ENCODE measurements at places on chromosomes 6 and 20.

- no peak for DNase-seq
These were observed 140.9 kb downstream of the EYS start for GRCh38 chr6:65566117-65566516.

GRCh38 chr20:38046572-38046971 lies 13.0 kb downstream of the RPRD1B start:
- no peak for DNase-seq

DNA sequence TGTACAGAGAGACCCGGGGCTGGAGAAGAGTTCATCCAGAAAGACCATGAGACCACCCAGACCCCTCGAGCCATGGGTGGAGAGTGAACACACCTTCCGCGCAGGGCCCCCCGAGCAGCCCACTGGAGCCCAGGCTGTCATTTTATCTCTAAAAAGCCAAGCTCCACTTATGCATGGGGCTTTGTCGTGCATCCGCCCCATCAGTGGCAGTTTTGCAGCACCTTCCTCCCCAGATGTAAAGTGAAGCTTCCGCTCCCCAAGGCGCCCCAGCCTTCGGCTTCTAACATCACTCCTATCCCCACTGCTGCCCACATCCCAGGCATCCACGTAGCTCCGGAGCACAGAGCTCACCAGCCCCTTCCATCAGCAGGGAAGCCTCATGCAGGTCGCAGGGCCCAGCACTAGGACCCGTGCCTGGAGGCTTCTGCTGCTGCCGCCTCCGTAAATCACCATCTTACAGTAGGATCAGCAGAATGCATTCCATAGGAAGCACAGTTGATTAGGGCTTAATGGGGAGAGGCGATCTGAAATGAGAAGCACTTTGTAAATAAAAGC lies 301.1 kb downstream of the TAF4 start:
- no peak for DNase-seq

DNA sequence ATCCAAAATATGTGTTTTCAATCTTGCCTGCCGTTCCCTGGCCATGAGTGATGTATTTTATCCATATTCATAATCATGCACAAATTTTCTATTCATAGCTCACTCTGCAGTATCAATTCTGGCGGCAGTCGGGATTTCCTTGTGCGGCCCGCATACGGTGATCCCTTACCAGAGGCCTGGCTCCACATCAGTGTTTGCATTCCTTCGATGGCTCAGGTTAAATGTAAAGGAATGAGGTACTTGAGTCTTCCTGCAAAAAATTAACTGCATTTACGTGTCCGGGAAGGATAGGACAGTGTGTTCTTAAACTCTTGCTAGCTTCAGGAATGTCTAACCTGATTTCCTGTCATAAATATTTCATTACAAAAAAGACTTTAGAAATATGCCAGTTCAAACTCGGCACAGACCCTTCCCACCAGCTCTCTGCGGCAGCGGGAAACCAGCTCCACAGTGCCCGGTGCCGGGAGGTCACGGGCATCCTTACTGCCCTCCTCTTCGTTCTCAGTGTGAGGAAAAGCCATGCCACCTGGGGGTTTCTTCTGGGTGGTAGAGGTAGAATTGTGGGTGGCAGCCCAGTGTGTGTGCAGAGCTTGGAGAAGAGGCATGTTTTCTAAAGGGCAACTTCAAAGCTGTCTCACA lies 154.5 kb downstream of the MOXD1 start:
- peak; percentile 42 for DNase-seq

GRCh38 chr6:138196122-138196738 lies 22.1 kb downstream of the PBOV1 start:
- peak; percentile 40 for DNase-seq

- DNase-seq = no peak
These were observed at the start of gene NKX2-2 for GRCh38 chr20:21513881-21514540. TSS of gene NKX2-2 (minus strand) at chr20:21514064. CDS start at chr20:21513669, 395 bp downstream.

DNA sequence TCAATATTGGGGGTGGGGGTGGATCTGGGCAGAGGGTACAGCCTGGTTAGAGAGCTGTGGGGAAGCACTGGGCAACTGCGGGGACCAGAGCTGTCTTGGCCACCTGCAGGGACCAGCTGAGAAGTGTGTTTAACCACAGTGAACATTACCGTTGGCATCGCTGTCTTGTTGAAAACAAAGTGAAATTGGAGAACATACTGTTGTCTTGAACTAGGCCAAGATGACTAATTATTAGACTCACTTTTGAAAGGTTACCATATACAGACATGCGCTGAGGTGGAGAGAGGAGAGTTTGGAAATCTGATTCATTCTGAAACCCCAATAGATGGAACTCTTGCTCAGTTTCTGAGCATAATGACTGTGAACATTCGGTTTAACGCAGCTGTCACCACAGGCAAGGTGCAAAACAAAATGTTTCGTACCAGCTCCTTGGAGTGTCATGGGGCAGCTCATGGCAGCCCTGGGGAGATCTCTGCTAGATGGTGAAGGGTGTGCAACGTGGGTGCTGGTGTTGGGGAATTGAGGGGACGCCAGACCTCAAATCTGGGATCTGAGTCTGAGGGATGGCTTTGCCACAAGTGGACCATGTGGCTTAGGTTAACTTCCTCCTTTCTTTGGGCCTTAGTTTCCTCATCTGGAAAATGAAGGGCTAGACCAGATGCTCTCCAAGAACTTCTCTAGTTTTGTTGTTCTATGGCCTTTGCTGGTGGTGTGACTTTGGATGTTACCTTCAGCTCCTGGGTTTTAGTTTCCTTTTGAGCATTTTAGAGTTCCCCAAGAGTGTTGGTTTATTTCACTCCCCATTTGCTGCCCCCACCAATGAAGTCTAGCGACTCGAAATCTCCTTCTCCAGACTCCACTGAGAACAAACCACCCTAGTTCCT lies 24.6 kb upstream of the GTSF1L start:
- DNase-seq = peak; percentile 83

DNA sequence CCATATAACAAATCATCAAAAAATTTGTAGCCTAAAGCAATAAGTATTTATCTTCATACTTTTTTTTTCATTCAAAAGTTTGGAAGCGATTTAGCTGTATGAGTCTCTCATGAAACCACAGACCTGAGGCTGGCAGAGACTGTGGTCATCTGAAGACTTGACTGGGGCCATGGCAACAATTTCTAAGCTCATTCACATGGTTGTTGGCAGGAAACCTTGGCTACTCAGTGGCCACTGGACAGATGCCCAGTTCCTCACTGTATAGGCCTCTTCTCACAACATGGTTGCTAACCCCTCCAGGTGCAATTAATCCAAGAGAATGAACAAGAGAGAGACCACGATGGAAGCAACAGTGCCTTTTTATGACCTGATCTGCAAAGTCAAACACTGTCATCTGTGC lies 235.9 kb downstream of the BTBD3 start:
- no peak for DNase-seq

DNA sequence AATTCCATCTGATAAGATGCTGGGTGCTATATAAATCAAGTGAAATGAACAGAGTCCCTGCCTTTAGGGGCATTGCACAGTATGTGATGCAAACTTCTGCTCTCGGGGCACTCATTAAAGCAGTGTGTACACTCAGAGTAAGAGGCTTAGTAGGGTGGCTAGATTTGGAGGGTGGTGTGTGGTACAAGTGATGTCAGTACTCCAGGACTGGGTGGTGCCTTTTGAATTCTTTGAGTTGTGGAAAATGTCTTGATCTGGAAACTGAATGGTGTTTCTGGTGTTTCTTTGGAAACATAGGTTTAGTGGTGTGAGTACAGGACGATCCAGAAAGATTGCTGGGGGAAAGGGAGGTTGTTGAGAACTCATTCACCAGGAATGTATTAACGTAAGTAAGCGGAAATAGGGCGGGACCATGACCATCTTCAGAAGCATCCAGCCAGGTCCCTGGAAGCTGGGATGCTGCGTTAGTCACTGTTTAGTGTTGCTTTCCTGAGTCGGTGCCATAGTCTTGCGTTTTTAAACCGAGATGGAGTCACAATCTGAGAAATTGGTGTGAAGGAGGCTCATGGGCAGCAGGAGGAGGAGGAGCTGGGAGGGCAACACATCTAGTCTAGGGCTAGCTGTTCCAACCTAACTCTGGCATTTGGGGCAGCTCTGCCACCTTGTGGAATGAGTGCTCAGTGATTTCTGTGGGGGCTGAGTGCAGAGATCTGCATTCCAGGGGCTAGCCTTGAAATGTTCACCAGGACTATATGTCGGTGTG lies 70.3 kb downstream of the SCAND1 start:
- peak; percentile 100 for DNase-seq

DNA sequence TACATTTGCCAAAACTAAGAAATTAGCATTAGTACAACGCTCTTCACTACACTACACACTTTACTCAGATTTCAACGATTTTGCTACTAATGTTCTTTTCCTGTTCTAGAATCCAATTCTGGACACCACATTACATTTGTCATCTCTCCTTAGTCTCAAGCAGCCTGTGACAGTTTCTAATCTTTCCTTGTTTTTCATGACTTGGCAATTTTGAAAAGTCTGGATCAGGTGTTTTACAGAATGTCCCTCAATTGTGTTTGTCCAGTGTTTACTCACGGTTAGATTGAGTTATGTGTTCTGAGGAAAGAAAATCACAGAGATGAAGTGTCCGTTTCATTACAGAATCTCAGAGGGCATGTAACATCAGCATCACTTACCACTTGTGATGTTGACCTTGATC lies 372.6 kb downstream of the TFAP2A start:
- no peak for DNase-seq

DNA sequence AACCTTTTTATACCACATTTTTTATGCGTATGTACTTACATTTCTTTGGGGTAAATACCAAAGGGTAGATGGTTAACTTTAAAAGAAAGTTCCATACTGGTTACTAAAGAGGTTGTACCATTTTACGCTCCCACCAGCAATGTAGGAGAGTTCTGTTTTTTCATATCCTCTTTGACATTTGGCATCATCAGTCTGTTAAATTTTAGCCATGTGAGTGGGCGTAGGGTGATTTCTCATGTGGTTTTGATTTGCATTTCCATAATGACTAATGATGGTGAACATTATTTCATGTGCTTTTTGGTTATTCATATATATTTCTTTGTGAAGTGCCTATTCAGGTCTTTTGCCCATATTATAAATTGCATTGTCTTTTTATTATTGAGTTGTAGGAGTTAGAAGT lies 194.2 kb downstream of the PRL start:
- DNase-seq = peak; percentile 39

- DNase-seq = no peak
These were observed 111.3 kb downstream of the FAM120B start for GRCh38 chr6:170417881-170418280.

DNA sequence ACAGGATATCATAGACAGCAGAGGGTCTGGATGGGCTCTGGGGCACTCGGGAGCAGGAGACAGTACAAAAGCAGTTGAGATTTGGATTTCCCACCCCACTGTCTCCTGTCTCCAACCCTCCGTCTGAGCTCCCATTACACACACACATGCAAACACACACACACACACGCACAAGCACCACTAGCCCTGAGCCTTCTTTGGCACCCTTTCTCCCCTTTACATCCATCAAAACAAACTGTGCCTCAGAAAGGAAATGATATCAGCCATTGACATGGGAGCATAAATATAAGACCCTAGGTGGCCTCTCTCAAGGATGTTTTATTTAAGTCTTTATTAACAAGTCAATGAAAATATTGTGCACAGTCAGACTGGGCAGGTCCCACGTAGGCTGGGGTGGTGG lies 17.5 kb downstream of the TTBK1 start:
- no peak for DNase-seq

GRCh38 chr20:7497985-7498384 lies 442.3 kb downstream of the HAO1 start:
- DNase-seq = peak; percentile 99

- no peak for DNase-seq
These were observed 102.6 kb downstream of the C6orf118 start for GRCh38 chr6:165206798-165207197.

GRCh38 chr6:41111017-41111416 lies 38.2 kb downstream of the NFYA start:
- DNase-seq = peak; percentile 98

DNA sequence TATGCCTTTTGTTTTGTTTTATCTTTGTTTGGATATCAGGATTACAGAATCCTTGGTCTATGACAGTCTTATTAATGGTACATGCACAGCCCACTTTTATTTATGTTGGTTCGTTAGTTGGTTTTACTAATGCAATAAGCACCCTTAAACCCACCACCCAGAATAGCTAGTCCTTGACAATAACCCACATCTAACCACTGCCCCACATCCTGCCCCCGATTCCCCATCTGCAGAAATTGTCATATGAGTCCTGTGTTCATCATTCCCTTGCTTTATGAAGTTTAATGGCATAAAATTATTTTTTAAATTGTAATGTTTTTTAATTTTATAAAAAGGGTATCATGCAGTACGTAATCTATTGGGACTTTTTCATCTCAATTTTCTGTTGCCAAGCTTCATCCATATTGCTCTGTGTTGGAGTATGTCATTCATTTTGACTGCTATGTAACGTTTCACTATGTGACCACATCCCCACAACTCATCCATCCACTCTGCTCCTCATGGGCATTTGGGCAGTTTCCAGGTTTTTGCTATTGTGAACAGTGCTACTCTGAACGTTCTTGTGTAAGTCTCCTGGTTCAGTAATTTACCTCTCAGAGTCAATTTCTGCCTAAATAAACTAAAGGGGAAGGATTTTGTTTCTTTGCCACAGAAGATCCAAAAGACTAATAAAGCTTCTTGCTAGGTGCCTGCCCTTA lies 150.4 kb downstream of the MRPL14 start:
- no peak for DNase-seq

DNA sequence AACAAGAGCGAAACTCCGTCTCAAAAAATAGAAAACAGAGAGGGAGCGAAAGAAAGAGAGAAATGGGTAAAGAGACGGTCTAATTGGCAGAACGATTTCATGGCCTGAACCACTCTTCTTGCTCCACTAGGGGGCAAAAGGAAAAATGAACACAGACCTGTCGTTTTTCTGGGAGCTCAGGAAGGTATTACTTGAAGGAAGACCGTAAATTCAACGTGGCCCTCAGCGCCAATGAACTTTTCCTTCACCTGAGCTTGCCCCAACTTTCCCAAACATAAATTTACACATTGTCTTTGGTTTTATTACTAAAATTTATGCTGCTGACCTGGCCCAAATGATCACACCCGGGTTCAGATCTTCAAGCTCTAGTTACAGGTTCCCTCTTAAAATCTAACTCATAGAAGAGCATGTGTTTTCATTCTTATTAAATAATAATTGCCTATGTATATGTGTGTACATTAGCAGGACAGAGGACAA lies 67.3 kb downstream of the ATP9A start:
- DNase-seq = peak; percentile 38

- no peak for DNase-seq
These were observed 78.7 kb upstream of the AFDN start for GRCh38 chr6:167748046-167748445.

GRCh38 chr6:101478891-101479290 lies 85.4 kb downstream of the GRIK2 start:
- DNase-seq = no peak
